SIG-M5 (cell line): ENCODE measurements at places on chromosomes 5 and 9.

GRCh38 chr5:119385536-119386128 is 29.8 kb downstream of the TNFAIP8 start:
- DNase-seq: no peak

DNA sequence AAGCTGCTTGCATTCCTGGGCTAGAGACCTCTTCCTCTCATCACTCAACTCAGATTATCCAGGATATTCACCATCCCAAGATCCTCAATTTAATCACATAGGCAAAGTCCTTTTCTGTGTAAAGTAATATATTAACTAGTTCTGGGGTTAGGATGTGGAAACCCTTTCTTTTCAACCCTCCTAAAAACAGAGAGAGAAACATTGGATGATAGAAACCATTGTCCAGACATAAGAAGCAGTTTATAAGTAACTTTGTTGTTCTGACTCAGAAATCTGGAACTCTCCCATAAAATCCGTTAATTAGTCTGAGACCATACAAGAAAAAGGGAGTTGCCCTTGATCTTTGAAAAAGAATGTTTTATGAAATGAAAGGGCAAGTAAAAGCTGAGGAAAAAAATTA is 817.1 kb upstream of the CDH9 start:
- no peak for DNase-seq

DNA sequence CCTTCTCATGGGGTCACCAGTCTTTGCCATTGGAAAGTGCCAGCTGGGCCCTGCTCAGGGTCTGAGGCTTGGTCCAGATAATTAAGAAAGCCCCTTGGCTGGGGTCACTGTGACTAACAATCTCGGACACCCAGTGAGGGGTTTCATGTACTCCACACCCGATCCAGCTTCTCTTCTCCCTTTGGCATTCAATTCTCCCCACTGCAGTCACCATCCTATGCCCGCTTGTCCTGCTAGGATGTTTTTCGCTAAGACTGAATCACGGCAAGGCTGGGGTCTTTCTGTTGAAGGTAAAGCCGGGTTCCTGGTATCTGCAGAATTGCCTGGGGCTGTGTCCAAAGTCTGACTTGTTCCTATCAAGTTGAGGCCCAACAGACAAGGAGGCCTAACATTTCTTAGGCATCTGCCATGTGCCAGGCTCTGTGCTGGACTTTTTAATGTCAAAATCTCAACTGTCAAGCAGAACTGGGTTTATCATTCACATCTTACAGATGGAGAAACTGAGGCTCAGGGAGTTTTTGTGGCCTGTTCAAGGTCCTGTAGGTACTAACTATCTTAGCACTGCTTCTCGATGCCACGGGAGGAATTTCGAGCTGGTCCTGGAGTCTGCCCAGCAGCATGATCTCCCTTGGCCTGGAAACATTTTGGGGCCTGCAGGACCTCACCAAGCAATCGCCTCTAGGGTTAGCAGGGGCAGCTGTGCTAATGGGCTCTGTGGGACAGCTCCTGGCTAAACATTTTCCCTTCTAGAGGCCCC is 142.0 kb upstream of the ALDH1B1 start:
- no peak for DNase-seq

GRCh38 chr5:171688696-171689495 is 96.7 kb upstream of the SMIM23 start:
- DNase-seq: no peak

- no peak for DNase-seq
These were observed 75.8 kb downstream of the POU5F2 start for GRCh38 chr5:93665648-93666047.

GRCh38 chr5:10552183-10553143 is 11.4 kb upstream of the ANKRD33B start:
- DNase-seq: no peak

- no peak for DNase-seq
These were observed 42.8 kb downstream of the SNX30 start for GRCh38 chr9:112793213-112793810.

DNA sequence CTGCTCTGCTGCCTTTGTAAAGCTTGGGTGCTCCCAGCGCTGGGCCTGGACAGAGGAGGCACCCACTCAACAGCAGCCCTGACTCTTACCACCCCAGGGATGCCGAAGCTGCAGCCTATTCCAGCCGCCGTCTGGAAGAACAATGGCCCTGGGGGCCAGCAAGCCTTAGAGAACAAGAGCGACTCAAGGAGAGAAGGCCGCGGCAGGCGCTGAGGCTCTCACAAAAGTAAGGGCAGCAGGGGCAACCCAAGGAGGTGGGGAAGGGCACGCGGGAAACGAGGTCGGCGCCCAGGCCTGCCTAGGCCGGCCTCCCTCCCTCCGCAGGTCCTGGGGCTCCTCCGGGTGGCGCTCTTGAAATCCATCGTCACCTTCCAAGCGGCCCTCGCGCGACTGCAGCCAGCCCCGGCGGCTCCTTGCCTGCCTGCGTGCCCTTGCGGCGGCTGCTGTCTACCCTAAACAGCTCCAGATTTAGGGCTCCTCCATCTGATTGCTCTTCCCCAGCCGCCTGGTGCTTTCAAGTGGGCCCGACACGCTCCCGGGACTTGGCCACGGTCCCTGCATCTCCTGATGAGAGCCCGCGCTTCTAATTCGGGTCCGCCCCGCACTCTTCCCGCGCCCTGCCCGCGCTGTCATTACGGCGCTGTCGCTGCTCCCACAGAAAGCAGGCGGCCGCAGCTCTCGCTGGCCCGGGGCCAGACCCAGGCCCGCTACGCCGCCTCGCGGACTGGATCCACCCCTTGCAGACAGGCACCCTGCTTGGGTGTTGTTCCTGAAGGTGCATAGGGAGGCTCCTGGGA is 213.3 kb downstream of the SEMA6A start:
- DNase-seq: no peak

- no peak for DNase-seq
These were observed 21.0 kb downstream of the CAMSAP1 start for GRCh38 chr9:135886147-135886981.

- DNase-seq: no peak
These were observed 8.4 kb downstream of the PTGES2 start for GRCh38 chr9:128118971-128119665.

GRCh38 chr5:26192486-26192885 is 845.9 kb downstream of the CDH9 start:
- no peak for DNase-seq

GRCh38 chr5:113115061-113115460 is 138.5 kb downstream of the DCP2 start:
- DNase-seq: no peak

DNA sequence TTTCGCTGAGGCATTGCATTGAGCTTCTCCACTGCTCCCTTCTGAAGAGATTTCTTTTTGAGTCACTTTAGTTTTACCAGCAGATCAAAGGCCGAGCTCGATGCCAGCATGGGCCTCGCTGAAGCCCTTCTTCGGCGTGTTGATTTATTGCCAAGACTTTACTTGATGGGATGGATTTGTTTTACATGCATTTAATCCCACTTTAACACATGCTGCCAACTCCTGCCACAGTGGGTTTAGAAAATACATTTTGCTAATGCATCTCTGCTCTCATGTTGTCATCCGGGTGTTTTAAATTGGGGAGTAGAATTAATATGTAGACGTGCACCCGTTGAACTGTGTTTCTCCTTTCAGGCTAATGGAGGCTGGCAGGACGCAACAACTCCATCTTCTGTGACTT is 218.3 kb downstream of the PBX3 start:
- DNase-seq: no peak

GRCh38 chr9:5767968-5768932 is 64.7 kb downstream of the ERMP1 start:
- DNase-seq: no peak

GRCh38 chr9:21835121-21835520 is 32.7 kb downstream of the MTAP start:
- DNase-seq: no peak

- no peak for DNase-seq
These were observed 73.3 kb downstream of the ABCA1 start for GRCh38 chr9:104854613-104855012.

GRCh38 chr9:70840266-70840665 is 281.2 kb downstream of the TRPM3 start:
- DNase-seq: no peak

GRCh38 chr9:99143655-99144054 is 38.7 kb downstream of the TGFBR1 start:
- DNase-seq: no peak

GRCh38 chr5:55360190-55360589 is 52.4 kb downstream of the MTREX start:
- no peak for DNase-seq

GRCh38 chr5:60382716-60383115 is 317.2 kb downstream of the DEPDC1B start:
- peak; percentile 31 for DNase-seq

GRCh38 chr5:150139334-150139733 is 16.3 kb downstream of the PDGFRB start:
- no peak for DNase-seq

DNA sequence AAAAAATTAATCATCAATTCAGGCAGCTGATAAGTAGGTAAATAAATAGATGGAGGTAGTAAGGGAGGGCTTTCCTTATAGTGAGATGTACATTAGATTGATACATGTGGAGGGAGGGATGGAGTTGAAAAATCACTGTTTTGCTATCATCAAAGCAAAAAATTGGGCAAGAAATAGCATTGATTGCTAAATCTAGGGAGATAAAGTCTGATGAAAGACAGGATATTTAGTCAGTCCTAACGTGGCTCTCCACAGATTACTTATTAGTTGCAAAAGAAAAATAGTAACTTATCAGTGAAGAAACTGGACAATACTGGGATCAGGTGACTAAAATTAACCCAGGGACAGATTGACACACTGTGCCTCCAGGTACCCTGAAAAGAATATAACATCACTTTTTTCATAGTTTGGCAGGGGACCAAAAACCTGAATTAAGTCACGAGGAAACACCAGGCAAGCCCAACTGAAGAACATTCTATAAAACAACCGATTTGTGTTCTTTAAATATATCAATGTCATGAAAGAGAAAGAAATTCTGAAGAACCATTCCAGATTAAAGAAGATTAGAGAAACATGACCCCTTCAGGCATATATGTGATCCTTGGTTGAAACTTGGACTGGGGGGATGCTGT is 27.1 kb upstream of the GOLPH3 start:
- no peak for DNase-seq

- DNase-seq: no peak
These were observed 267.0 kb downstream of the EBF1 start for GRCh38 chr5:158832731-158833130.

- no peak for DNase-seq
These were observed 134.5 kb upstream of the FSTL4 start for GRCh38 chr5:133746834-133747233.
